ENCODE measurements at places on chromosomes 13 and 19. TPM values are rescaled to one million over a fixed set of nuclear protein-coding genes. Genes with fewer than 3 reads are reported as not detected.

Gene C19orf73
- total RNA-seq, result 1.6 TPM

Gene PSG6
- total RNA-seq, result not detected

Gene ZNF98
- total RNA-seq, result not detected

Gene PCSK4
- 12.0 TPM for total RNA-seq

Gene SLC25A41
- 0.62 TPM for total RNA-seq

Gene NOTCH3
- total RNA-seq, result 0.05 TPM

Gene PPP1R13L
- 13.2 TPM for total RNA-seq

Gene CLEC17A
- 4.3 TPM for total RNA-seq

Gene FAM32A
- 70.3 TPM for total RNA-seq

Gene ZNF816
- 20.0 TPM for total RNA-seq

Gene IGFL2
- not detected for total RNA-seq

Gene LENG9
- total RNA-seq, result 5.2 TPM

Gene TNFSF13B
- total RNA-seq, result 4.4 TPM

Gene B3GNT3
- not detected for total RNA-seq

Gene ZNF493
- 80.4 TPM for total RNA-seq

Gene ZNF468
- 31.2 TPM for total RNA-seq

Gene CHERP
- 82.0 TPM for total RNA-seq

Gene ZNF738
- total RNA-seq, result 9.8 TPM

Gene RFPL4A
- total RNA-seq, result not detected

Gene ZNF8
- total RNA-seq, result 13.1 TPM

Gene ZNF563
- total RNA-seq, result 18.0 TPM

Gene SHC2
- 4.0 TPM for total RNA-seq

Gene PRSS57
- not detected for total RNA-seq

Gene TMEM143
- 29.4 TPM for total RNA-seq

Gene TSC22D1
- total RNA-seq, result 37.7 TPM

Gene TUBB4A
- total RNA-seq, result 8.8 TPM

Gene ZNF610
- 4.5 TPM for total RNA-seq

Gene TJP3
- 13.0 TPM for total RNA-seq

Gene CFAP97D2
- 2.0 TPM for total RNA-seq

Gene CERS1
- total RNA-seq, result not detected

Gene ZNF709
- 6.4 TPM for total RNA-seq

Gene ZNF723
- not detected for total RNA-seq

Gene CABP5
- not detected for total RNA-seq

Gene IER2
- 112 TPM for total RNA-seq

Gene OR7D2
- 0.11 TPM for total RNA-seq

Gene FSD1
- total RNA-seq, result 4.0 TPM

Gene HOMER3
- 0.55 TPM for total RNA-seq

Gene ACP5
- total RNA-seq, result 13.8 TPM
